Dorsolateral prefrontal cortex (tissue), 122 donors: ENCODE measurements at places on chromosomes 7 and 10.

GRCh38 chr10:59817773-59818172 is 64.5 kb upstream of the MRLN start:
- DNase-seq, result peak; percentile 36

- no peak for DNase-seq
Measured at GRCh38 chr7:601036-601594, 81.5 kb upstream of the PDGFA start.

DNA sequence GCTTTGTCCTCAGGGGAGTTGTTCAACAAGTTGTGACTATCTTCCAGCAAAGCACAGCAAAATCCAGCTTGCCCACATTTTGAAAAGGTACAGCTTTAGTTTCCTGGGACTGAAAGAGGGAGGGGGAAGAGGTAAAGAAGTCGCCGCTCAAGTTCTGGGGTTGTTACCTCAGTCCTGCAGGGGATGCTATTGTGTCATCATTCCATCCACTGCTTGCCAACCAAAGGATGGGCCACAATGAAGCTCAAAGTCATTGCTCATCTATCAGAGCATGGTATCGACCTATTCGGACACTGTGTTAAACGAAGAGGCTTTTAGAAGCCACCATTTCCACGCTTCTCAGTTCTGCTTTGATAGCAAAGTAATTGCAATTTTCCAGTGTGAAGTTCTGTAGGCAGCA is 34.3 kb downstream of the NPY start:
- no peak for DNase-seq

DNA sequence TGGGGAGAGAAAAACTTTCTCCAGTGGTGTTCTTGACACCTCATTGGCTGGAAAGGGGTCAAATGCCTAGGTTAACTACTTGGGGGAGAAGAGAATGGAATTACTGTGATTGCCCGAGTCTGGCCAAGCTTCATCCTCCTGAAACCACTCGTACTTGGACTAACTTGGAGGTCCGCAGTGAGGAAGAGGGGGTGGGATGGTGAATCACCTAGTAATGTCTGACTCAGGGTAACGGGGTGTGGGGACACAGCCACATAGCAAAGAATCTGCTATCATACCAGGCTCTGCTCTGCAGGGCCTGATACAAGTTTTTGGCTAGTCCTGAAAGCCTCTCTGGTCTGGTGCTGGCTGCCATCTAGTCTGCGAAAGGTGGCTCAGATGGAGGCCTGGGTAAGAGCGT is 190.9 kb downstream of the RPS24 start:
- DNase-seq, result no peak

DNA sequence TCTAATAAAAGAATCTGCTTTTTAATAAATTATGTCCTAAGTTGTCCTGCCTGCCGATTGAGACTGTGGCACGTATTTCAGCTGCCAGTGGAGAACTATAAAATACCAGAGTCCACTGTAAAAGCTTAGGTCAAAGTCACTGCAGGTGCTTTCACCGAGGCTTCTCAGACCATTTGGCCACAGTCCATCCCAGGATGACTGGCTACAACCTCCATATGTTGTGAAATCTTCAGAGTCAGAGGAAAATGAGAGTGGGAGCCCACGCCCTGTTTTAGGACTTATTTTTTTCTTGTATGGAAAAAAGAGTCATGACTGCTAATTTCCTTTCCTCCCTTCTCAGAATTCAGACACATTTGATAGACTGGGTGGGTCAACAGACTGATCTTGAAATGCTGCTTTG is 182.9 kb downstream of the ANK3 start:
- DNase-seq, result no peak

DNA sequence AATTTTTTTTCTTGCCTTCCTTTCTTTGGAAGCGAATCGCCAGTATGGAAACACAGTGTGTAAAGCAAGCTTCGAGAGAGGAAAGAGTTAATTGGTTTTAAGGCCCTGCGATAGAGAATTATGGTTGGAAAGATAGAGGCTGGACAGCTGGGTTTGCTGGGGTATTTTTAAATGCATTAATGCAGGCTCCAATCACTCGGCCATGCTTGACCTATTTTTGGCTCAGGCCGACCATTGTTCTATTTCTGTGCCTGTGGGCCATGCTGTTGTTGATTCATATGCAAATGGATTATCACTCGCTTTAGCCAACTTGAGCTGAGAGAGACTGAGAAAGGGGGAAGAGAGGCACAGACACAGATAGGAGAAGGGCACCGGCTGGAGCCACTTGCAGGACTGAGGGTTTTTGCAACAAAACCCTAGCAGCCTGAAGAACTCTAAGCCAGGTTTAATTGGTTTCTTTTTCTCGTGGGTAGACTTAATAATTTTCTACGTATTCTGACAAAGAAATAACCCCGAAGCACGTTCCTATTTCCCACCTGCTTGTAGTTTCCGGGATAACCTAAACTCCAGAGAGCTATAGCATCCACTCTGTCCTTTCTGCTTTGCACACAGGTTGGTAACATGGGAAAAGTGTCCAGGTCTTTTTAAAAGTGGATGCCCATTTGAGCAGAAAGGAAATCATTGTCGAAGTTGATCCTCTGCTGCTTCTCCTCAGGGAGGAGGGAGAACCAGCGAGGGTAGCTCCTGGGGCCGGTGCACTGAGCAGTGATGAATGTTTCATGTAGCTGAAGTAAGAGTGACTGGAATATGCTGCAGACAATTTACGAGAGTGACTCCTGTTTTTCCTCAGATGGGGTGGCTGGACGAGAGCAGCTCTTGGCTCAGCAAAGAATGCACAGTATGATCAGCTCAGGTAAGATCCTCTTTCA is at the start of gene HDAC9:
HDAC9 (plus strand) TSS at position 338 of the 929 bp plus-strand sequence; CDS start at position 892, 554 bp downstream.
- DNase-seq, result peak; percentile 58

DNA sequence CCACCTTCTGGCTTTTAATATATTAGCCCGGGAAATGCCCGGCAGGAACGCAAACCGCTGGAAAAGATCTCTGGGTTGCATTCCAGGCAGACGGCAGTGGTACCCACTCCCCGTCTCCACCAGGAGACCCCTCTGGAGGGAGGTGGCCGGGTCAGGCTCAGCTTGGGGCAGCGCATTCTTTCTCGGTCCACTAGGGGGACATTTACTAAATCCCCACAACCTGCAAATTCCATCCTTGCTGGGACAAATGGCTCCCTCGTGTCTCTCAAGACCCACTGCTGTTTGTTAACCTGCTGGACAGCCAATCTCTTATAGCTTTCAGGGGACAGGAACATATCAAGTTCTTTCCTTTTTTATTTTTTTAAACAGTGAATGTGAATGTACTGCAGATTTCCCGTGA is 45.8 kb upstream of the CARD11 start:
- DNase-seq, result no peak

DNA sequence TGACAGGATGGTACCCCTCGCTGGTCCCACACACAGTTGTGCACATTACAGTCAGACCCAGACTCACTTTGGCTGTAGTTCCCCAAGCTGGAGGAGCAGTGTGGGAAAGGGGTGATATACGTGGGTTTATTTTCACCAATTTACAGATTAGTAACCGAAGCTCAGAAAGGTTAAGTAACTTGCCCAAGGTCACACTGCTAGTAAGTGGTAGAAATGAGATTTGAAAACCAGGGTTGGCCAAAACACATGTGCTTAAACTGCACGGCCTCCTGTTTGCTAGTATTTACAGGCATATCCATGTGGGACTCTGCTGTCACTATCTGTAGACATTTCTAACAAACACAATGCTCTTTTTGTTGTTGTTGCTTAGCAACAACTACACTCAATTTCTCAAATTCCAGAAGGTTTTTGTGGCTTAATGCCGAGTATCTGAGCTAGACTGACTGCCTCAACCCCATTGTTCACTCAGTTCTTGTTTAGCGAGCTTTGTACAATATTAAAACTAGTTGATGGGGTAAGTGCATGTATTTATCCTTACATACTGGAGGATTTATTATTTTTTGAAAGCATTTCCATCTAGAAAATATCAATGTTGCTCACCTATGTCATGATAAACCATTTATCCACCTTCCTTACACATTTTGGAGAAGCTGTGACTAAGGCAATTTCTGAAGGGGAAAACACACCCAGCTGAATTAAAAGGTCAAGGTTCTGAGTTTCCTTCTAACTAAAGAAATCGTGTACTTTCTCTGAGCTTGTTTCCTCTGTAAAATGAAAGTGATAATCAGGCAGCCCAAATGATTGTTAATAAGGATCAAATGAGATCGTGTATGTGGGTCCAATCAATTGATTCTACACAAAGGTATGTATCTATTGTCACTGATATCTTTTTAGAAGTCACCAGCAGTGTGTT is 5.3 kb upstream of the TMEM139 start:
- no peak for DNase-seq

DNA sequence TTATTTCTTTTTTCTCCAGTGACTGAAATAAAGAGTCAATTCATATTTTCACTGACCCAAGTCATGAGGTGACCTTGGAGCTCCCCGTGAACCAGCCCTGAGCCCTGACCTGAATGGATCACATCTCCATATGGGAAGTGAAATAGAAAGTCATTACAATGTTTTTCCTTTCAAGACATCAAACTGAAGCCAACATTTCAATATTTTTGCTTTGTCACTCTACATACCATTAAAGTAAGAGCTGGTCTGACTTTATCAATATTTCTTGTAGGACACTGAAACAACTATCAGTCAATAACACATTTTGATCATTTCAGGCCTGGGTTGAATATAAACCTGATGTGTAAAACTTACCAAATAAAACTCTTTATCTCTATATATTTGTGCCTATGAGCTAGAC is 249.8 kb upstream of the PHF14 start:
- no peak for DNase-seq

GRCh38 chr7:80235334-80235733 is 100.7 kb downstream of the GNAI1 start:
- DNase-seq, result no peak

DNA sequence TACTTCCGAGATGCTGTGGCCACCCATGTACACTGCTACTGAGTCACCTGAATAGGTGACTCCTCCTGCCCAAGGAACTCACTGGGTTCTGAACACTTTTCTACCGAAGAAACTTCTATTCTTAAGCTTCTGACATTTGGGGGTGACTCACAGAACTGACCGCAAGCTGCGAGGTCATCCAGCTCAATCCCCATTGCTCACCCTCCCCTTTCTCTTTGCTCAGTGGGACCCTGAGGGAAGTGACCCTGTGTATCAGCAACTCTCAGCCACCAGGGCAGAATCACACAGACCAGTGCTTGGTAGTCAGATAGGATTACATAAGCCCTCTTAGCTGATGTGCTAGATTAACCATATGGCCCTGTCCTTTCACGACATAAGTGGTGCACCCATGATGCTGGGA is 46.3 kb downstream of the INSYN2A start:
- no peak for DNase-seq

- DNase-seq, result no peak
Measured at GRCh38 chr7:78232806-78233205, 434.2 kb downstream of the PHTF2 start.

DNA sequence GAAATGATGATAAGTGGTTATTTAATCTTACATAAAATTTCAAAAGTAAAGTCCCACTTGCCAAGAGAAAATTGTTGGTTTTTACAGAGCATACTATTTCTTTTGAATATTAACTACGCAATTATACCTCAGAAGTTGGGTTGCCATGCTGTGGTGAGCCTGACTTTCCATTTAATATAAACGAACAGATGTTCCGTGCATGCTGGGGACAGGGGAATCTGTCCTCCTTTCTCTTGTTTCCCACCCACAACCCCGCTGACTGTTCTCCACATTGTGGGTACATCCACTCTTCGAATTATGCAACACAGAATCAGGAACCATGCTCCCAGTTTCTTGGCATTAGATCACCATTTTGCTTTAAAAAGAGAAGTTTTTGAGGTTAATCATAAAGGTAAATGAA is 29.2 kb upstream of the RTKN2 start:
- no peak for DNase-seq

- DNase-seq, result no peak
Measured at GRCh38 chr10:27285093-27285492, 44.5 kb upstream of the ACBD5 start.

DNA sequence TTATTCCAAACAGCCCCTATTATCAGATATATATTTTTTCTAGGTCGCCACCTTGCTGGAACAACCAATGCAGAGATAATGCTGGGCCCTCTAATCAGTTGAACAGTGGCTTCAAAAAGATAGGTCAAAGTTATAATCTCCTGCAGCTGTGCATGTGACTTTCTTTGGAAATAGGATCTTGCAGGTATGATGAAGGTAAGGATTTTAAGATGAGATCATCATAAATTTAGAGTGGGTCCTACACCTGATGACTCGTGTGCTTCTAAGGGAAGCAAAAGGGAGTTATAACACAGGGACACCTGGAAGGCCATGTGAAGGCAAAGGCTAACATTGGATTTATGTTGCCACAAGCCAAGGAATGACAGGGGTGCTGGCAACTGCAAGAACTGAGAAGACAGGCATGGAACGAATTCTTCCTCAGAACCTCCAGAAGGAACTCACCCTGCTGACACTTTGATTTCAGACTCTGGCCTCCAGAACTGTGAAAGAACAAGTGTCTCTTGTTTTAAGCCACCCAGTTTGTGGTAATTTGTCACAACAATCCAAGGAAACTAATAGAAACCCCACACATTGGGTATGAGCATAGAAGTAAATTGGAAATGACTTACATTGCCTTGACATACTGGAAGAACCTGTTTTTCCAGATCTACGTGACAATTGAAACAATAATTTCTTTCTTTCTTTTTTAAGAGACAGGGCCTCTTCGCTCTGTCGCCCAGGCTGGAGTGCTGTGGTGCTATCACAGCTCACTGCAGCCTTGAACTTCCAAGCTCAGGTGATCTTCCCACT is 34.4 kb downstream of the CCDC71L start:
- DNase-seq, result no peak

GRCh38 chr10:35089611-35090161 is 455 bp downstream of the CUL2 start:
- no peak for DNase-seq

DNA sequence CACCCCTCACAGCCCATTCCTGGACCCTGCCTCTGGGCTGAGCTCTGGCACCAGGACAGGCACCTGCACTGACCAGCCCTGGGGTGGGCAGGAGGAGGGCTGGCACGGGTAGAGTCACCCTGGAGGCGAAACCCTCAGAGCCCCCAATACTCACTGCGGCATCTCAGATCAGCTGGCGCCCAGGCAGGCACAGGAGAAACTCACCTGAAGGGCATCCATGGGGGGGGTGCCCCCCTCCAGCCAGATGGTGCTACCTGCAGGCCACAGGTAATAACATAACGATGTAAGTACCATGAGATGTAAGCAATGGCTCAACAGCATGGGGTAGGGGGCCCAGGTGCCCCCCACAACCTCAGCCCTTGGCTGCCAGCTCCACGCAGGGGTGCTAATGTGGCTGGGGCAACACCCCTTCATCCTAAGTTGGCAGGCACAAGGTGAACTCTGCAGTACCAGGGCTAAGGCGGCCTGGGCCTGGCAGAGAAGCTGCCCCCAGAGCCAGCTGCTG is 12.1 kb upstream of the PYROXD2 start:
- DNase-seq, result no peak

- no peak for DNase-seq
Measured at GRCh38 chr7:158809596-158809995, 19.7 kb downstream of the ESYT2 start.

- no peak for DNase-seq
Measured at GRCh38 chr10:10985361-10985760, 32.3 kb upstream of the CELF2 start.

DNA sequence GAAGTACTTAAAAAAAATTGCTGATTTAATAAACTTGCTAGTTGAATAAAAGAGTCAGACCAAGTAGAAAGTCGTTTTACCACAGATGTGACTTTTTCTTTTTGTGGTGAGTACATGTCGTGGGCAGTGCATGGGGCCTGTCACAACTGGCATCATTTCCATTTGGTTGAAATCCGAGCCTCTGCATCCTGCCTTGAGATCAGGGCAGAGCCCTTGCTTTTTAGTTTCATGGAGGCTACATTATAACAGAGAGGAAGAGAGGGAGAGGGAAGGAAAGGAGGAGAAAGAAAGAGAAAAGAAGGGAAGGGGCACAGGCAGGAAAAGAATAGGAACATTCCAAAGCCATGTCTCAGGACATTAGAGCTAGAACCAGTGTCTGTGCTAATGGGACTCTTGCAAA is 20.4 kb upstream of the INSYN2A start:
- no peak for DNase-seq
